ENCODE measurements at places on chromosomes 2 and 18.

GRCh38 chr2:226970362-226970761 lies 134.5 kb downstream of the RHBDD1 start:
- no peak for DNase-seq

- DNase-seq = no peak
Measured at GRCh38 chr18:35743916-35744315, 162.4 kb downstream of the GALNT1 start.

DNA sequence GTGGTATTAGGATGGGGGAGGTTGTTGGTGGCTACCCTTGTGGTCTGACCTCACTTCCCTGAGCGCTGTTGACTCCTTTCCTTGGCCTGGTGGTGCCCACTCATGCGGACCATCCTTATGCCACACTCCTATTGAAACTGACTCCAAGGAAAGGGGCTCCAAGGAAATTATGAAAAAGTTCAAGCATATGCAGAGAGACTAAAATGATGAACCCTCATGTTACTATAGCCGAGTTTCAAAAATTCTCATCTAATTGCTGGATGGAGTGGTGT lies 96.2 kb upstream of the STPG4 start:
- no peak for DNase-seq

- DNase-seq = no peak
Measured at GRCh38 chr2:223841436-223842190, 4.2 kb upstream of the AP1S3 start.

- no peak for DNase-seq
Measured at GRCh38 chr2:195929531-195929930, 139.1 kb downstream of the DNAH7 start.

DNA sequence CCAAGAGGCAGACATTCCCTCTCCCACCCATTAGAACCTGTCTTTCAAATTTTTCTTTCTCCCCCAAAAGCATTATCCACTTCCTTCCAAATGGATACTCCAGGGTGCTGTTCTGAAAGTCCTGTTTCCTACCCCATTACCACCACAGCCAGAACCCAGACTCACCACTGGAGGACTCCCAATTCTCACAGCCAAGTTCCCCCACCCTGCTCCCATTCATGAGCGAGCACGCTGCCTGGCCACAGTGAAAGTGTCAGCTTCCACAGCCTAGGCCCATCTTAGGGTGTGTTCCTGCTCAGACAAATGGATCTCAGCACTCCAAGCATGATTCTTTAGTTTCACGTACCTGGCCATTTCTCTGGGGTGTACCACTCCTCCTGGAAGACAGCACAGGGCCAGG lies 3.8 kb upstream of the ANKRD53 start:
- DNase-seq = no peak

- DNase-seq = no peak
Measured at GRCh38 chr2:128236491-128237035, 82.1 kb downstream of the HS6ST1 start.
